ENCODE measurements at places on chromosomes 4 and X. TPM values are rescaled to one million over a fixed set of nuclear protein-coding genes. Genes with fewer than 3 reads are reported as not detected.

Gene KLB
- total RNA-seq: 0.64 TPM

Gene CENPVL1
- not detected for total RNA-seq

Gene C4orf46
- total RNA-seq: 7.4 TPM

Gene GPR34
- total RNA-seq: 2.3 TPM

Gene PNMA5
- not detected for total RNA-seq

Gene SULT1B1
- total RNA-seq: 129 TPM

Gene GASK1B
- 13.6 TPM for total RNA-seq

Gene NUDT11
- total RNA-seq: not detected

Gene ATG4A
- 19.0 TPM for total RNA-seq

DNA sequence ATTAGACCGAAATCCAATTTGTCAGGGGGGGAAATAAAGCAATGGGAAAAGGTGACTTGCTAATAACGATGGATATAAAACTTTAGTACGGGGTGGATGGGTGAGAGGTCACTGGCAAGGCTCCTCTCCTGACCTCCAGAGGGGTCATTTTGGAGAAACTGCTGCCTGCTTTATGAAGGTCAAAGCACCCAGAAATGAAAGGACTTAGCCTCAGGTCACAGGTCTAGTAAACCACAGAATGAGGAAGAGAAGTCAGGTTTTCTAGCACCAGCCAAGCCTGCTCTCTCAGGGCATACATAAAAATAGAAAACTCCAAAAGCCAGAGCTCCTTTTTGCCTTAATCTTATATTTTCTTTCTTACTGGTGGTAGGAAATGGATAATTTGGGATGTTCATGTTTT is 134.2 kb downstream of the SHROOM3 start:
- DNase-seq: no peak

DNA sequence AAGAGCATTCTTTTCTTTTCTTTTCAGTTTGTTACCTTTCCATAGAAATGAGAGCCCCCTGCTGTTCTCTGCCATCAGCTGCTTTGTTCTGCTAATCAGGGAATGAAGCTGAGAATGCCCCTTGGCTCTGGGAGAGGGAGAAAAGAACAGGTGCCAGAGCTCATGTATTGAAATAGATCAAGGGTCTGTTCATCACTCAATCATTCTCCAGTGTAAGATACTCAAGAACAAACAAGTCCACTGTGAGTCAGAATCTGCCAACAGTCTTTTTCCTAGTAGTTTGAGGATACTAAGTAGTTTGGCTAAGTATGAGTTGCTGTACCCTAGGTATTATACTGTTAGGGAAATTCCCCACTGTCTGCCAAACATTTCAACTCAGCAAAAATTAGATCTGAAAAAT is 144.3 kb downstream of the RTL3 start:
- DNase-seq: no peak

DNA sequence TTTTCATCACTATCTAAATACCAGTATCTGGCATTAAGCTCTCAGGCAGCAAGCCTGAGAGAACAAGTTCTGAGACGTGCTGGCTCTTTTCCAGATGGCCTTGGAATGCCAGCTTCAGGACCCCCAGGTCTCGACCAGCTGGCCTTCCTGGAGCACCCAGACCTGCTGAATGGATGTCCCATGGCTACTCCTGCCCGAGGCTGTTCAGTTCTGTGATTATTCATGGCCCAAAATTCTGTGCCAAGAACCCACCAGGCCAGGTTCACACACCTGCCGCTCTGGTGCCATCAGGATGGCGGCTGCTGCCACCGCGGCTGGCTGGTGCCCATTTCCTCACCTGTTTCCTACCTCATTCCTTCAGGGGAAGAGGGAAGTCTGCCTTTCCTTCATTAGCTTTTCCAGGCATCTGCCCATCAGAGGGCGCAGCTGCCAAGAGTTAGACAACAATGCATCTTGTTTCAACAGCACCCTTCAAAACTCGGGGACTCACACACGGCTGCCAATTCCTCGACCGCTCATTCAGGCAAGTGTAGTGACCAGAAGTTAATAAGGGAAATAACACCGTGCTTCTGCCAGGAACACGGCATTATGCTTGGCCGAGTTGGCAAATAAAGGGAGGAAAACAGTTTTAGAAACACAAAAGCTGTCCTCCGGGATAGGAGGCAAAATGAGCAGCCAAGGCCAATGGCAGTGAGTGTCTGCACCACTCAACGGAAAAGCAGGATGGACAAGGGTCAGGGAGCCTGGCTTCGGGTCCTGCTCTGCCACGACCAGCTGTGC is 173.8 kb downstream of the NSUN7 start:
- no peak for DNase-seq

DNA sequence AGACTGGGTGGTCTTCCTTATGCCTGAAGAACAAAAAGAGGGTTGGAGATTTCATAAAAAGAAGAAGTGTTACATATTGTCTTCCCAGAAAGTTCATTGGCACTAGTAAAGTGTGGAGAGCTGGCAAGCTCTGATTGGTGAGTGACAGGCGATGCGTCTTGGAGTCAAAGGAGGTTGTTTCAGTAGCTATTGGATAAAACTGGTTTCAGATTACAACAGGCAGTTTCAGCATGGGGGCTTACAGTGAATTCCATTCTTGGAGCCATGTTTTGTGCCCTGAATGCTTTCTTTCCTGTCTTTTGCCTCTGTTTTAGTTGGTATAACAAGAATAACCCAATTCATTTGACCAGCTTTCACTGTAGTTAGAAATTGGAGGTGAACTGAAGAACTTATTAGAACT is 750.5 kb downstream of the ADGRL3 start:
- no peak for DNase-seq

DNA sequence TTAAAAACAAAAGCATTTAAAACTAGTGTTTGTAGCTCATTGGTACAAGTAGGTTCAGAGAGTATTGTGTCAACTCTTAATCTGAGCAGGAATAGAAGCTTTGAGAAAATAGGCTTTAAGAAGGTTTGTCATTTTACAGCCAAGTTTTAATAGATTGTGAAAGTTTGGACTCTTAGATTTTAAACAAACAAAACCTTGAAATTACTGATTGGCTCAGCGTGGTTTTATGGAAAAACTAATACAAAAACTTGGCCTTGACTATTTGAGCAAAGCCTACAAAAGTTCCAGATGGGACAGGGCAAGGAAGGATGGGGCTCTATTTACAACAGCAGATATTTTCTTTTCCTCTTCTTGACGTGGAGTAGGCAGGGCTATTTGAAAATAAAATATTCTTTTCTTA is 16.5 kb downstream of the ZFX start:
- DNase-seq: no peak

GRCh38 chr4:27005501-27005900 is 144.9 kb downstream of the STIM2 start:
- no peak for DNase-seq

DNA sequence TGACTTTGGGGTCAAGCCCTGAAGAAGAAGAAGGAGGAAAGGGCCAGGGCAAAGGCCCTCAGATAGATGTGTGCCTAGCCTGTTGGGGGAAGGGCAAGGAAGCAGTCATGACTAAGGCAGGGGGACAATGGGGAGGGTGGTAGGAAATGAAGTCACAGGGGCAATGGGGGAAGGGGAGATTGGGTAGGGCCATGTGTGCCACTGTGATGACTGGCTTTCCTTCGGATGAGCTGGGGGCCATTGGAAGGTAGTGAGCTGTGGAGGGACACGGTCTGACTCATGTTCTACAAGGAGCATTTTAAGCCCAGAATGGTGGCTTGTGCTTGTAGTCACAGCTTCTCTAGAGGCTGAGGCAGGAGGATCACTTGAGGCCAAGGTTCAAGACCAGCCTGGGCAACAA is 642.0 kb downstream of the MID1IP1 start:
- DNase-seq: no peak

GRCh38 chr4:54099287-54099747 is 646 bp upstream of the GSX2 start:
- DNase-seq: no peak

- no peak for DNase-seq
These were observed 1.8 kb downstream of the CCDC22 start for GRCh38 chrX:49237060-49237459.

- DNase-seq: no peak
These were observed 547.7 kb upstream of the DIPK2B start for GRCh38 chrX:45748369-45748774.

GRCh38 chr4:39004758-39005157 is 27.5 kb downstream of the TMEM156 start:
- DNase-seq: no peak

DNA sequence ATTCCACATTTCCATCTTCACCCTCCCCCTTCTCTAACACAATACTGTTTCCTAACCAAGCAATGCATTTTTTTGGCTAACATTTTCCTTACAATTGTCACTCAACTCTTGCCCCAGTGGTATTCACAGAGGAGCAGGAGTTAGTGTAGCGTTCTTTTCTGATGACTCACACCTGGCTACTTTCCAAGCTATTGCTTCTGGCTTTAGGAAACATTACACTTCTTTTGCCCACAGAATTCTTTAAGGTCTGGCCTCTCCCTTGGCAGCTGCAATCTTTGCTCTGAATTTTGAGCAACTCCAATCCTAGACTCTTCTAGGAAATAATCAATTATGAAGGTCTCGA is 27.5 kb upstream of the PDGFC start:
- peak; percentile 36 for DNase-seq

DNA sequence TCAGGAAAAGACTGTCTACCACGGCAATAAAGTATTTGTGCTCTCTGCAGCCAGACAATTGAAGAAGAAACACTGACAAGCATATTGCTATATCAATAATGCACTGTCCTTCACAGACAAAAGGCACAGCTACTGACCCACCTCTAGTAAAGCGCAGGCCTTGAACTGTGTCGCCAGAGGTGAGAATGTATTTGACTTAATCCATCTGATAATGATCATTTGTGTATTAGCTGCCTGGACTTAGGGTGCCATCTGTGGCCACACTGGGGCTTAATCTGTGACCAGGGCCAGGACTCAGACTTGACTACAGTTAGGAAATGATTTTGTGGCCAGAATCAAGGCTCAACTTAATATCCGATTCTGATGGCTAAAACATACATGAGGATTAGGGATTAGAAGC is 260.4 kb downstream of the SMARCA1 start:
- DNase-seq: no peak

DNA sequence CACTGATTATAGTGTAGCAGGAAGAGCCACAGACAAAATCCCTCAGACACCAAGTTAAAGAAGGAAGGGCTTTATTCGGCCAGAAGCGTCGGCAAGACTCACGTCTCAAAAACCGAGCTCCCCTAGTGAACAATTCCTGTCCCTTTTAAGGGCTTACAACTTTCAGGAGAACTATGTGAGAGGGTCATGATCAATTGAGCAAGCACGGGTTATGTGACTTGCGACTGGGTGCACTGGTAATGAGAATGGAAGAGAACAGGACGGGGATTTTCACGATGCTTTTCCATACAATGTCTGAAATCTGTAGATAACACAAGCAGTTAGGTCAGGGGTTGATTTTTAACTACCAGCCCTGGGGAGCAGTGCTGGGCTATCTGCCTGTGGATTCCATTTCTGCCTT is 116.7 kb downstream of the MFAP3L start:
- no peak for DNase-seq

GRCh38 chrX:47621851-47622250 is 2.2 kb upstream of the SYN1 start:
- no peak for DNase-seq

DNA sequence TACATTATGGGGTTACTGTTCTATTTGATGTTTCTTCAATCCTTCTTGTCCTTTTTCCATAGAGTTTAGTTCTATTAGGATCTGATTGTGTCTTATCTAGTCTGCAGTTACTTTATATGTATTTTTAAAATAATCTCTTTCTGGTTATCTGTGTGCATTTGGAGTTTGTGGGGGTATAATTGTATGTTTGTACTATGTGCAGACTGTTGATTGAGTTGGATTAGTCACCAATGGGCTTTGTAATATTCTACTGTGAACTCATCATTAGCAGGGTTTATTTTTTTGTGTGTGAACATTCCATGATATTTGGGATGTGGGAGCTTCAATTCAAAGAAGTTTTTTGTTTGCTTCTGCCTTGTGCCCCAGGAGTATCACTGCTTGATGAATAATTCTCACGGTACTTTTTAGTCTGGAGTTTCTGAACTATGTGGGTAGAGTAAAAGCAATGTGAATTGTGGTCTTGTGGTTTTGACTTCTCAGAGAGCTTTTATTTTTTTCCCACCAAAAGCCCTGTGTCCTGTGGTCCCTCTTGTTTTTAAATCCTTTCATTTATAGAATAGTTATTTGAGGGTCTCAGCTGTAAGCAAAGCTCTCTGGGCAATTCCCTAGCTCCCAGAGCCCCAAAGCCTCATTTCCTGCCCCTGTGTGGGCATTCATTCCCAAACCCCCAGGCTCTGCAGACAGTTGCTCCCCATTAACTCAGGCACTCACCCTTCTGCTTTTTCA is 127.8 kb downstream of the PHKA2 start:
- no peak for DNase-seq

GRCh38 chr4:150106886-150107285 is 28.6 kb downstream of the DCLK2 start:
- DNase-seq: no peak

- no peak for DNase-seq
These were observed 1664.8 kb downstream of the RPA4 start for GRCh38 chrX:98548519-98548918.

DNA sequence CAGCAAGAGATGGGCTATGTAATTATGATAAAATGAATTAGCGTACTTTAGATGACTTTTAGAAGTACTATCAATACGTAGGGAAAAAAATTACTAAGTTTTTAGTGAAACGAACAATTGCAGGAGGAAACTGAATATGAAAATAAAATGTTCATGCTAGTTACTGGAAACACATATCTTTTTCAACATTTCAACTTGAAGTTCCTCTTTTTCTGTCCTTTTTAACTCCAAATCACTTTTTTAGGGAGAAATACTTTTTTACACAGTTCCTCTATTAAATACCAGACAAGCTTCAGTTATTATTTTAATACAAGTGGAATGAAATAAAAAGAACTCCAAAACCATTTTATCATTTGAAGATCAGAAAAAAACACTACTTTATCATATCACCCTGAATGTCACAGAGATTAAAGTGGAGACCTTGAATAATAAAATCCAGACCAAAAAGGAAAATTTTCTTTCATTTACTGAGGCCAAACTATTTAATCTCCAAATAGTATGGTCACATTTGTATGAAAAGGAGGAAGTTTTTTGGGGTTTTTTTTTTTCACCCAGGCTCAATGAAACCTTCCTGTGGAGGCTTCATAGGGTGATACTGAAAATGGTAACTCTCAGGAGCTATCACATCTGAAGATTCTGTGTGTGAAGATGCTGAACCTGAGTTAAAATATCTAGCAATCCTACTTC is 306.2 kb downstream of the INPP4B start:
- no peak for DNase-seq

DNA sequence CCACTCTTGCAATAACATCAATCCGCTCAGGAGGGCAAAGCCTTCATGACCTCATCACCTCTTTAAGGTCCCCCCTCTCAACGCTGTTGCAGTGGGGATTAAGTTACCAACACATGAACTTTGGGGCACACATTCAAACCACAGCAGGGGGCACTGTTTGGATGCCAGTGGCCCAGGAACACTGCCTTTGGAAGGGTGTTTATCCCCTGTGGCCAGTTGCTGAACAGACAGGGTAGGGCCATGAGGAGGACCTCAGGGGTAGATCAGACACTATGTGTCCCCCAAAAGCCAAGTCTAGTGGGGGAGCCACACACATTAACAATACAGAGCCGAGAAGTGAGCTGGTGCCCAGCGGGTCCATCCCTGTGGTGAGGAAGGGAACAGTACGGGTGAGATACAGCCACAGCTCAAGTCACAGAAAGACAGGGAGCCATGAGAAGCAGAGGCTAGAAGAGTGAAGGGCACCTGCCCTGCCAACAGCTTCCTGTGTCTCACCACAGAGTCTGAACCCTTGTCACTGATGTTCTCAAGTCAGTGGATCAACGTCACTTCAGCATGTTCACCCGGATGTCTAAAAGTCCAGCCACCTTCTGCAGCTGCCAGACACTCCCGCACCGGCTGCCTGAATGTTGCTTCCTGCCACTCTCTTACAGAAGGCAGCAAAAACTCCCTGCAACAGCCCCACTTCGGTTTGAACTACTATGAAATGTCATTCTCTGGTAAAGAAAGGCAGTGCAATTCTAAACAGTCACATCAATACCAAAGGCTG is 19.9 kb upstream of the MXD4 start:
- DNase-seq: no peak
